Progenitor cell of endocrine pancreas (in vitro differentiated cells): ENCODE measurements at places on chromosomes 5 and 9. TPM values are rescaled to one million over a fixed set of nuclear protein-coding genes. Genes with fewer than 3 reads are reported as not detected.

Gene MACIR
- total RNA-seq = 10.8 and 14.0 TPM in 2 replicates

Gene CCDC183
- total RNA-seq = 9.0 and 9.5 TPM in 2 replicates

DNA sequence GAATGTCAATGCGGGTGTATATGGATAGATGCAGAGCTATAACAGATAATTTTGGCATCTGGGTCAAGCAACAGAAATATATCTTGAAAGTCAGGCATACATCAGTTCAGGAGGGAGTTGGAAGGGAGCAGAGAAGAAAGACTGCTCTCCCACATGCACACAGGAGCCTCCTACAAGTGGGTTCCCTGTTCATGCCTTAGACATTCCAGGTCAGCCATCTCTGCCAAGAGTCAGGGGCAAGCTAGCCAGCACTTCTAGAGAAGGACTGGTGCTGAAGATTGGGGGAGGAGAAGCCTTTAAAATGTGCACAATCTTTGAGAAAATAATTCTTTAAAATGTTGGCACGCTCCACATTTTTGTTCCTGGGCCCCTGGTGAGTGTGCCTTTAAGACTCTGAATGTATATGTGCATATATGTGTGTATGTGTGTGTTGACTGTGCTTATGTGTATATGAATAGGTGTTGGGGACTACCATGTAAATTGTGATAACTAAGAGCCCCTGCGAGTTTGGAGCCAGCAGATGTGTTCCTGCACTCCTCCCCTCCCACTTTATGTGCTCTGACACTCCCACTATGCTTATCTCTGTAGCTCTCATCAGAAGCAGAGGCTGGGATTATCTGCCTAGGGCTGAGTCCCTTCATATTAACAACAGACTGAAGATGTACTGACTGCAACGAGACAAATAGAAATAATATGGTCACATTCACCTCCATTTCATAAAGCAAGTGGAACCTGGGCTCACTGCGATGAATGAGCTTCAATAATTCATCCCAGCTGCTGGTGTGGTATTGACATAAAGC, 21.5 kb upstream of the DELE1 start:
- no peak for DNase-seq
- no peak overlapping the region for H3K27ac ChIP-seq
- H3K4me1 ChIP-seq = no peaks in the 10 kb centered on the region
- H3K4me3 ChIP-seq = no peak overlapping the region
- H3K36me3 ChIP-seq = no peaks in the 10 kb centered on the region
- peaks cover 6% of the 10 kb centered on the region for H3K27me3 ChIP-seq

Gene IGFBPL1
- 4.7 and 5.1 TPM in 2 replicates for total RNA-seq
